ENCODE measurements at places on chromosomes 12 and 14.
A peak's percentile ranks its signal among the peaks of the same experiment; 100 is the strongest.

- no peak for DNase-seq
Measured at GRCh38 chr12:77999074-77999715, 168.5 kb downstream of the NAV3 start.

DNA sequence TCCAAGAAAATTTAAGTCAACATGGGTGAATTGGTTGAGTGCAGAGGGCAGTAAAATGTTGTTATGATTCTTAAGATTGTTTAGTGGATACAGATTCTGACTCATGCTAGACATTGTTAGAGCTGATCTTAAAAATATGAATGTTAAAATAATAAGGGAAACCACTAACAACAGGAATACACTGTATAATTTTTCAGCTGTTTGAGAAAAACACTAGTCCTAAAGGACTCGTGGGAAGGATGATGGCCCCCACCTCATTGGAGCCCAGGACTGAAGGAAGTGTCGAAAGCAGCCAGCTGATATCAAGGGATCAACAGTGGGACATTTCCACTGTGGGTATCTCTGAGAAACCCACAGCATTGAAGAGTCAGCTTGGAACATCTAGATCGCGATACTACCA is 82.9 kb upstream of the SCAF11 start:
- no peak for DNase-seq

GRCh38 chr14:89444044-89444443 is 27.0 kb upstream of the FOXN3 start:
- DNase-seq: peak; percentile 30

DNA sequence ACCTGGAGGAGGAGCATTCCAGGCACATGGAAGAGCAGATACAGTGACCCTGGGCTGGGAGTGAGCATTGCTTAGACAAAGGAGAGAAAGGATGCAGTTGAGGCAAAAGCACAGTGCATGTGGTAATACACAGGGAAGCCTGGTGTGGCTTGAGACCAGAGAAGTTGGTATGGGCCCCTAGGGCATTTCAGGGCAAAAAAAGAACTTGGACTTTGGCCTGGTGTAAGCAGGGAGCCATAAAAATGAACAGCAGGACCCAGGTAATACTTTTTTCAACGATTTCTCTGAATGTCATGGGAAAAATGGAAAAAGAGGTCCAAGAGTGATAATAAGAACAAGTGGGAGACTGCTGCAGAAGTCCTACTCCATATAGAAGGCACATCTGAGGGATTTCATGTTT is 163.9 kb downstream of the ASCL4 start:
- DNase-seq: no peak

- DNase-seq: no peak
Measured at GRCh38 chr14:94394581-94395207, 6.3 kb upstream of the SERPINA1 start.

Measured in stimulated activated CD4-positive, alpha-beta T cell treated with anti-CD3 and anti-CD28 coated beads, Interleukin-1b, Interleukin-23, amount 100 ng/mL, for 4 hours (primary cell).